ENCODE measurements at places on chromosomes 3 and 15.

DNA sequence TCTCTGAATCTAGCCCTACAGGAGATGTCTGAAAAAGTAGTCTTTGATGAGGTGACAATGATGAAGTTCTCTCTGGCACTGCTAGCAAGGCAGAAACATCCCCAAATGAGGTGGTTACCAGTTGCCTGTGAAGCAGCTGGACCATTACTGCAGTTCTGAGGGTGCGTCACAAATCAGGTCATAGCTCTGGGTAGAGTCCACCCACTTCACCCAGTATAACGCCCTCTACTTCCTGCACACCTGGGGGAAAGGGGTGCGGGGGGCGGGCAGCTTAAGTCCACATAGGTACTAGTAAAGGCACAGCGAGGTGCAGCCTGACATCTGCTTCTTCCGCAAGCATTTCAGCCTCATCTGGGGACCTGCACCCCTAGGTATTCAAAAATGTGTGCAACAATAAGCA is 13.4 kb upstream of the SATB1 start:
- no peak for DNase-seq

DNA sequence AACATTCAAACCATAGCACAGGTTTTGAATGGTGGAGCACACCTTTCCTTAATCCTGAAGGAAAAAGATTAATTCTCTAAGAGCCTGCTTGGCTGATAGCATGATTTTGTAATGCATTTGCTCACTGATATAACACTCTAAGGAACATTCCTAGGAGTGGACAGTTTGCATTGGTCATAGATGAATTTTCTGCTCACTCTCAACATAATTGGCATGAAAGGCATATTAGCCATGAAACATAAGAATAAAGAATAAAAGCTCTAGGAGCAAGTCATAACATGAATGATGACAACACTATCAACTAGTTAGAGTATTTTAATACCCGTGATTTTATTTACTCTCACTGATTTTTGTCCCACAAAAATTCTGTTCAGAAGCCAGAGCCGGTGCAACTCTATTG is 34.3 kb upstream of the LRTM1 start:
- no peak for DNase-seq

- DNase-seq, result no peak
Measured at GRCh38 chr15:62770111-62770660, 272.4 kb upstream of the TPM1 start.

GRCh38 chr3:151798466-151798865 is 15.4 kb upstream of the AADAC start:
- DNase-seq, result no peak

DNA sequence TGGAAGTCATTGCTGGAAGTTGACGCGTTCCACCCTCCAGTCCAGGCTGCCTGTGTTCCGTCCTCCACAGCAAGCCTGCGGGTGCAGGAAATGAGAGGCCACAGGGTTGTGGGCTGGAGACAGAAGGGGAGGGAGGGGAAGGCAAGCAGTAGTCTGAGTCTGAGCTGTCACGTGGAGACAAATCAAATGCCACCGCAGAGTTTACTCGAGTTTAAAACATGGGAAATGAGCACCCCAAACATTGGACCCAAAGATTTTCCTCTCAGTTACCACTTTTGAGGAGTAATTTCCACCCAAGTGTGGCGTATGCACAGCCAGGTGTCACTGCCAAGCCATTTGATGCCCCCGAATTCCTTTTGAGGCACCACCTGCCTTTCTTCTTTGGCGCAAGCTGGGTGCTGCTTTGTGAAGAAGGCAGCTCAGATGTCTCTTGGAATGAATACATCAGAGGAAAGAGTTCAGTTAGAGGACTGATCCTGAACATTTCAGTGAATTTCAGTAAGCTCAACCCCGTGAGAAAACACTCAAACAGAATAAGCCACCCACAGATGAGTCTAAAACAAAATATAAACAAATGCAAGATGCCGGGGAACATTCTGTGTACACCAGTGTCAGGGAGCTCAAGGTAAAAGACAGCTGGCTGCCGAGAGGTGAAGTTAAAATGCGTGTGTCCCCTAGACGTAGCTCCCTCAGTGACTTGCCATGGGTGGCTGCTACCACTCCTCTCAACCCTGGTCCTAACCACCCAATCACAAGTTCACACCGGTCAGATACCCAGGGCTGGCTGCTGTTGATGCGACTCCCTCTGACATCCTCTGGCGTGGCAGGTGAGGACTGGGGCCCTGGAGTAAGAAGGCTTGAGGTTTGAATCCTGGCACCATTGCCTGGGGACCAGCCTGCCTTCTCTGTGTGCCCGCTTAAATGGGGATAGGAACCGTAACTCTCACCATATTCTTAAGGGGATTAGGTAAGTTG is 203.8 kb downstream of the UACA start:
- peak; percentile 46 for DNase-seq

DNA sequence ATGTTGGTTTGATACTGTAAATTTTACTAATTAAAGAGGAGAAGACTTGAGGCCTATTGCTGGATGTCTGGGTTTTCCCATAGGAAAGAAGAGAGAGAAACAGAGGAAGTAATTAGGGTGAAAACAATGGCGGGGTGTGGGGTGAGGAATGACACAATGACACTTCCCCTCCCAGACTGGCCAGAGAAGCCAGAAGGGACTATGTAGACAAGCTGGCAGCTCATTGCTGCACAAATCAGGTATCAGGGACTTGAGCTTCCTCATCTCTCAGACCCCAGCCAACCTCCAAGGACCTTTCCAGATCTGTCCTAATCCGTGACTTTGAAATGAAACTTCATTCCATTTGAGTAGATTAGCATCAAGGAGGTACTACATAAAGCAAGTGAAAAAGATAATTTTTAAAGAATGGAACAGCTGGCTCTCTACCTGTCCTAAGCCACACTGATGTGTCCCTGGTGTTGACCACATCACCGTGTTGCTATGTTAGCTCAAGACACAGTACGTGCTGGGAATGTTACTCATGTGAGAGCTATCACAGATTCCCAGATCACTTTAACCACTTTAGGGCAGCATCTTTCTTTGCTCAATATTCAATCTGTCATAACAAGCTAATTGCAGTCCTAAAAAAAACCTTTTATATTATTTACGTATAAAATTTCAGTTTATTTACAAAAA is 22.2 kb downstream of the TMEM212 start:
- peak; percentile 85 for DNase-seq

DNA sequence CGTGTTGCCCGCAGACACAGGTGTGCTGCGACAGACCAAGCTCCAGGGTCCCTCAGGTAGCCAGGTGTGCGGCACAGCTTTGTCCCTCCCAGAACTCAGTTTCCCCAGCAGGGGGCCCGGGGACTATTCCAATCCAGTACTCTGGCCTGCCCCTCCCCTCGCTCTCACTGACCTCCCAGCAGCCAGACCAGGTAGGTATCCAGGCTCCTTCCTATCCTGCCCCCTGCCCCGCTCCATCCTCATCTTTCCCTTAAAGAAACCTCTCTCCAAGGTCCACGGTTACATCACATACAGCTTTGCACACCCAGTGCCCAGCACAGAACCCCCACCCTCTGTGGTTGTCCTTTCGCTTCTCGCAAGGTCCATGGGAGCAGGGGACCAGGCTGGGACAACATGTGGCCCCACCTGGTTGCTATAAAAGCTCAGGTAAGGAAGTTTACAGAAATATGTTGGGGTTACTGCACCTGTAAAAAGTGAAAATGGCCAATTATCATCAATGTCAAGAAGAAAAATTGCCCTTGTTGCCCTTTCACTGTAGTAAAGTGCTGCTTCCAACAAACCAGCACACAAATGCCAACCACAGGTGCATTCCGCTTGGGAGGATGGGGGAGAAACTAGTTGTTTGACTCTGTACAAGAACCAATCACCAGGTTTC is 7.3 kb upstream of the CYP11A1 start:
- DNase-seq, result no peak
